ENCODE measurements at places on chromosomes 13 and 19. TPM values are rescaled to one million over a fixed set of nuclear protein-coding genes. Genes with fewer than 3 reads are reported as not detected.

Gene ZNF850
- 1.6 TPM for total RNA-seq

Gene FXYD3
- not detected for total RNA-seq

Gene TCF3
- total RNA-seq = 47.9 TPM

Gene ZNF541
- total RNA-seq = 0.28 TPM
